Stimulated activated naive CD8-positive, alpha-beta T cell treated with anti-CD3 and anti-CD28 coated beads, Interleukin-15, Interleukin-2, amounts not matched to agents 100 U/mL and 50 U/mL, for 24 hours (primary cell): ENCODE measurements at places on chromosomes 5 and 9.
A peak's percentile ranks its signal among the peaks of the same experiment; 100 is the strongest.

GRCh38 chr5:6228257-6229250, 149.8 kb downstream of the MED10 start:
- DNase-seq, result no peak

DNA sequence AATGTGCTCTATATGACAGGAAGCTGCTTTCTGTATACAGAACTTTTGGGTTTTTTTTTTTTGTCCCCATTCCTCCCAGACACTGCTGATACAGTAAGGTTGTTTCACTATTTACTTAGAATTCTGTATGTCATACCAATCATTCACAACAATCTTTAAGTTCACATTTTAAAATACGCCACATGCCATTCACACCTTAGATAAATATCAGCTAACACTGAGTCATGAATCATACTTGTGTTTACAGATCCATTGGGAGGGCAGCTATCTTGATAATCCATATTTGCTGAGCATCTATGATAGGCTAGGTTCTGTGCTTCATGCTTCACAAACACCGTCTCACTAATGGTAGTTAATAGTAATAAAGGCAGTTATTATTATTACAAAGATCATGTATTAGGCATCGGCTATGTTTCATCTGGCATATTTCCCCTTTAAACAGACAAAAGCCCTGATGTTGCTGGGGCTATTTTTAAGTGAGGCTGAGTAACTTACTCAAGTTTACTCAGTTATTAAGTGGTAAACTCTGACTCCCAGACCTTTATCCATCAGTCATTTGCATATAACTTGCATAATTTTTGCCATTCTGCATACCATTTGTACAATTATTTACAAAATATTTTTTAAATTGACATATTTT, 152.2 kb upstream of the HMHB1 start:
- DNase-seq, result no peak

GRCh38 chr5:27269766-27270165, 231.4 kb upstream of the CDH9 start:
- DNase-seq, result no peak

DNA sequence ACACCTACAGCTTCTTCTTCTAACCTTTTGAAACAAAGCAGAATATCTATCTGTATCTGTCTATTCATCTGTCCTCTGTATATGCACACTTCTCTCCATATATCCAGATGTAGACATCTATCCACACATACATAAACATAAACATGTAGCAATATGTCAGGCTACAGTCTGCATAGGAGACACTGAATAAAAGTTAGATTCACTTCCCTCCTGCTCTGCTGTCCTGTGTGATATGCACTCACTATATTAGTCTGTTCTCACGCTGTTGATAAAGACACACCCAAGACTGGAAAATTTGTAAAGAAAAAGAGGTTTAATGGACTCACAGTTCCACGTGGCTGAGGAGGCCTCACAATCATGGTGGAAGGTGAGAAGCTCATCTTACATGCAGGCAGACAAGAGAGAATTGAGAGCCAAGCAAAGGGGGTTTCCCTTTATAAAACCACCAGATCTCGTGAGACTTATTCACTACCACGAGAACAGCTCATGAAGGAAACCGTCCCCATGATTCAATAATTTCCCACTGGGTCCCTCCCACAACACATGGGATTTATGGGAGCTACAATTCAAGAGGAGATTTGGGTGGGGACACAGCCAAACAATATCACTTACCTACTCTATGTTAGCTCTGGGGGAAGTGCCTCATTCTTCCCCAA, 24.1 kb downstream of the RANBP3L start:
- no peak for DNase-seq

GRCh38 chr9:38360839-38361472, 31.5 kb upstream of the ALDH1B1 start:
- DNase-seq, result no peak

- DNase-seq, result no peak
These were observed 255.4 kb downstream of the SMARCA2 start for GRCh38 chr9:2270565-2270964.

GRCh38 chr5:108148715-108149139, 233.2 kb downstream of the FBXL17 start:
- no peak for DNase-seq

DNA sequence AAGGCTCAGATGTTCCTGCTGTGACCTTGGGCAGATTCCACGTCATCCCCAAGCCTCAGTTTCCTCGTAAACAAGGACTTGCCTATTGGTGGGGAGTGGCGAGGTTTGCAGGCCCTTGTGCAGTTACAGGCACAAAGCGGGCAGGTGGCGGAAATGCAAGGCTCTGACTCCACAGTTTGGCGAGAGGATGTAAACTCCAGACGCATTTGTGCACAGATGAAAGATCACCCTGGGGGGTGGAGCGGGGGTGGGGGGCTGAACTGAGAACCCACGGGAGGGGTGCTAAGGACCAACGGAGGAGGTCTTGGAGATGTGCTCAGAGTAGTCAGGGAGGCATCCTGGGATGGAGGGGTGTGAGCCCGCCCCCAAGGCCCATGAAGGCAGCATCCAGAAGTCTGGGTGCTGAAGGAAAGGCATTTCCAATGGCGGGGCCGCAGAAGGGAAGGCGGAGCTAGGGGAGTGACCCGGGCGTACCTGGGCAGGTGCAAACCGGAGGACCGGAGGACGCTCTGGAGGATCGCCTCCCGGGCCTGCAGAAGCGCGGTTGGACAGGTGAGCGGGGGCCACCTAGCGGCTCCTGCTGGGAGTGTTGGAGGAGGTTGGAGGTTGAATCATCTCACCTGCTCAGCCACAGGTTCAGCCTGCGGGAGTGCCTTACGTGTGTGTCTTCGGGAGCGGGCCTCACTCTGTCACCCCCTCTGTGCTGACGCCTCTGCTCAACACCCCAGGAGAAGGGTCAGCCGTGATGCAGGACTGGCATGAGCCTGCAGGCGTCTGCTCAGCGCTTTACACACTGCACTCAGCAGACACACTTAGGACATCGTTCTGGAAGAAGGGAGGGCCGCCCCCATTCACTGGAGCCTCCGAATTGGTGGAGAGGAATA, 1.9 kb upstream of the FIBCD1 start:
- peak; percentile 83 for DNase-seq

- no peak for DNase-seq
These were observed 38.7 kb downstream of the GEMIN5 start for GRCh38 chr5:154899151-154899816.

GRCh38 chr9:130472184-130472705, 27.5 kb downstream of the ASS1 start:
- DNase-seq, result no peak

GRCh38 chr9:20524776-20525175, 97.5 kb downstream of the MLLT3 start:
- peak; percentile 11 for DNase-seq

- DNase-seq, result no peak
These were observed 175.8 kb upstream of the ATP10B start for GRCh38 chr5:161027763-161028162.

- no peak for DNase-seq
These were observed 98.7 kb downstream of the DROSHA start for GRCh38 chr5:31433229-31433628.

DNA sequence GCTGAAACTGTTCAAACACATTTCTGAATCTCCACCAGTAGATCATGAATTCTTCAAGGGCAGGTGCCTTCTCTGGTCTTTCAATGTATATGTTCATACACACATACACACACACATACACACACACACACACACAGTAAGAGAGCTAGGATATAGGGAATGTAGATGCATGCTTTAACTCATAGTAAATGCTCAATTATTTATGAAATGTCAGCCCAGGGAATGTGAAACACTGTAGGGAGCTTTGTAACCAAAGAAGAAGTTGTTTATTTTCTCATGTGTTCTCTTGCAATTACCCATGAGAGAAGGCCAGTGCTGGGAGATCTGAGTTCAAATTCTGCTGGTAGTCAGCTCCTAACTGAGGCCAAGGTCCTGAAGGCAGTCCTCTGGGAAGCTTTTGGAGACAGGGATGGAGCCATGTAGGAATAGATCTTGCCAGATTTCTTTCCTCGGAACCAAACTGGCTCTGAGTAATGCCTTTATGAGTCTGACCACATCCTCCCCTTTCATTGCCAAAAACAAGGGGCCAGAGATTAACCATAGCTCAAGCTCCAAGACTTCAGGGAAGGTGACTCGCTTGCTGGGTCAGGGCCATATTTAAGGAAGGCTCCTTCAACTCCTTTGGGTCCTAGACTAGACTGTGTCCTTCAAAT, 487.0 kb upstream of the TNC start:
- DNase-seq, result no peak

DNA sequence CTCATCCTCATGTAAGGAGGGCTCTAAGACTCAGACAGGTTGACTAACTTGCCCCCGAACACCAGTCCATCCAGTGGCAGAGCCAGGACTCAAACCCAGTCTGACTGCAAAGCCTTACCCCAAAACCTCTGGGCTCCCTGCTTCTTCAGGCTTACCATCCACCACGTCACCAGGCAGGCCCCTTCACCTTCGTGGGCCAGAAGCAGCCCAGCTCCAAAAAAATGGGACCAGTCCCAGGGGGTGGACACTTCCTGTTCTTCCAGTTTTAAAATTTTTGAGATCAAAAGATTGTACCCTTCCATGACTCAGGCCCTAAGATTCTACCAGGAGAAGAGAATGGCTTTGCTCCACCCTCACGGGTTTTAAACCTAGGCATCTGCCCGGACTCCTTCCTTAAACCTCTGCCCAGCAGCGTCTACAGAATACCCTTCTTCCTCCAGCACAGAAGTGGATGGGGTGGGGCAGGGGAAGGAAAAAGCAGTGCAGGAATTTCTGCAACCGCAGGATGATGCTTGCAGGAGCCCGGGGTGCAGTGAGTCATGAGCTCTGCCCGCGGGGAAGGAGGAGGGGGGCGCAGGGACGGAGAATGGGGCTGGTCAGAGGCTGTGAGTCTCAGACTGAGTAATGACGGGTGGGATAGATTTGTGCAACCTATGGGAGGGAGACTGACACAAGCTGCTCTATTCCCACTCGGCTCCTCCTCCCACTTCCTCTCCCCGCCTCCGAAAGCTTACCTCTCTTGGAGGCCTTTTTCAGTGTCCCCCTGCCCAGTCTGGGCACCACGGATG, 50.4 kb upstream of the STXBP1 start:
- DNase-seq, result peak; percentile 36

DNA sequence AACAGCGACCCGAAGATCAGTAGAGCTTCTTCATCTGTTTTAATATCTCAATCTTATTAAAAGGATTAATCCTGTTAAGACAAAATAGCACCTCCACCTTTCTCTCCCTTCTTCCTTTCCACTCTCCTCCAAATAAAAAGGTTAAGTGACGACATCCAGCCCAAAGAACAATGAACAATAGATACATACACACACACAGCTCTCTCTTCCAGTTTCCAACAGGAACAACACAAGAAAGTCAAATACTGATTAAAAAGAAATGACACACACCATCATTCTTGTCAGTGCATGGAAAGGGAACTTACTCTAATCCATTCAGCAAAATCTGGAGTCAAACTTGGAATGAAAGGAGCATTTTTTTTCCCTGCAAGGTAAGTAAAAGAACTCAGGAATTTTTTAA, 2.8 kb downstream of the ARL15 start:
- DNase-seq, result no peak

- DNase-seq, result no peak
These were observed 24.0 kb upstream of the FAM120AOS start for GRCh38 chr9:93477397-93477796.

- no peak for DNase-seq
These were observed 62.5 kb downstream of the GIN1 start for GRCh38 chr5:103057208-103058130.

GRCh38 chr5:76216748-76217147, 133.6 kb downstream of the SV2C start:
- no peak for DNase-seq

DNA sequence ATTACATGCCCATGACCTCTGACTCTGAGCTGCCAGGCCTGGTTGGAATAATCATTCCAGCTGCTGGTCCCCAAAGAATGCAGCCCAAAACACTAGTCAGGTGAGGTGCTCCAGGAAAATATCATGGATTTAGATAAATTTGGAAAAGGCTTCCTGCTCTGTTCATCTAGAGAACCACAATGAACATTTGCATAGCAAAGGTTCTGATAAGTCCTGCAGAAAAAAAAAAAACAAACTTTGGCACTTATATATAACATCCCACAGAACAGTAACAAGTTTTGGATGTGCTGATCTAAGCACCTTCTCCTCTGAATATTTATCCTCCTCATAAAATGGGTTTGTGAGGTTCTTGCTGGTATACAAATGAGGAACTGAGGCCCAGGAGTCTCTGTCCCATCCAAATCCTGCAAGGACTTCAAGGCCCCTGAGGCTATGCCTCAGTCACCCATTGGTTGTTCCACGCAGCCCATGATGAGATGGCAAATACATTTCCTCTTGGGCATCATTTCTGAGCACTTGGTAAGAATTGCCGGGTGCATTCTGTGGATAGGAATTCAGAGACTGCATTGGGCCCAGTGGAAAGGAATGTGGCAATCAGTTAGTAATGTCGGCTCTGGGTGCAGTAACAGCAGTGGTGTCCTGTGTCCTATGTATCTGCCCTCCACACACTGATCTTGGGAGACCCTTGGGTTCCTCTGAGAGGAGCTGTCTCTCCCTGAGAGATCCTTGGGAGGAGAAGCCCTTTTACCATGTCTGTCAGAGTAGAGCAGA, 73.4 kb upstream of the ASS1 start:
- DNase-seq, result no peak

- no peak for DNase-seq
These were observed 194.5 kb upstream of the DAB2 start for GRCh38 chr5:39619168-39619818.

DNA sequence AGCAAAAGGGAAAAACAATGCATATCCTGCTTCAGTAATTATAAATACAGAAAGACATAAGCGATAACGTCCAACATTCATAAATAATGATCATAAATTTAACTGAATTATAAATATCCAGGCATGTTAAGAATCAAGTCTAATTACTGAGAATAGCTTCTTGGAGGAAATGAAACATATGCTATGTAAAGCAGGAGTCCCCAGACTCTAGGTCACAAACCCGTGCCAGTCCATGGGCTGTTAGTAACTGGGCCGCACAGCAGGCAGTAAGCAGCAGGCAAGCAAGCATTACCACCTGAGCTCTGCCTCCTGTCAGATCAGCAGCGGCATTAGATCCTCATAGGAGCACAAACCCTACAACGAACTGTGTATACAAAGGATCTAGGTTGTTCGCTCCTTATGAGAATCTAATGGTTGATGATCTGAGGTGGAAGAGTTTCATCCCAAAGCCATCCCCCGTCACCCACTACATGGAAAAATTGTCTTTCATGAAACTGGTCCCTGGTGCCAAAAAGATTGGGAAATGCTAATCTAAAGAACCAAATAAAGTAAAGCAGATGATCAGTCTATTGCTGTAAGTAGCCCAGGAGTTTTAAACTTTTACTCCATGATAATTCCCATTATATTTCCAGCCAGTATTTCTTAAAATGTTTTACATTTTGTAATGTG, 50.4 kb downstream of the CERT1 start:
- no peak for DNase-seq
